Kasumi-1 (cell line): ENCODE measurements at places on chromosomes 7 and 10.

DNA sequence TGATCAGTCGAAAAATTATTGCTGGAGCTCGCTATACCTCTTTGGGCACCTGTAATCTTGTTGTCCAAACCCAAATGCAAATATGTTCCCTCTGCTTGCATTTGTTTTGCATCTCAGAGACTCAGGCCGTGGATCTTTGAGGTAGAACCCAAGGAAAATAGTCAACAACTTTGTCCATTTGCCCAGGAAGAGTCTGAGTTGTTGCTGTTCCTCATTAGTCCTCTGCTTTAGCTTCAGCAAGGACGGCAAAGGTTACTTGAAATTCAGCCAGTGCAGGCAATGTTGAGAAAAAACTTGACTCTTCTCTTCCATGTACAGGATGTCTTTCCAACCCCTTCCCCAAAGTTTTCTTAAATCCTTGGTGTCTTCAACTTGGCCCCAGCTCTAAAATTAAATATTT, 45.8 kb downstream of the PDK4 start:
- DNase-seq: no peak

DNA sequence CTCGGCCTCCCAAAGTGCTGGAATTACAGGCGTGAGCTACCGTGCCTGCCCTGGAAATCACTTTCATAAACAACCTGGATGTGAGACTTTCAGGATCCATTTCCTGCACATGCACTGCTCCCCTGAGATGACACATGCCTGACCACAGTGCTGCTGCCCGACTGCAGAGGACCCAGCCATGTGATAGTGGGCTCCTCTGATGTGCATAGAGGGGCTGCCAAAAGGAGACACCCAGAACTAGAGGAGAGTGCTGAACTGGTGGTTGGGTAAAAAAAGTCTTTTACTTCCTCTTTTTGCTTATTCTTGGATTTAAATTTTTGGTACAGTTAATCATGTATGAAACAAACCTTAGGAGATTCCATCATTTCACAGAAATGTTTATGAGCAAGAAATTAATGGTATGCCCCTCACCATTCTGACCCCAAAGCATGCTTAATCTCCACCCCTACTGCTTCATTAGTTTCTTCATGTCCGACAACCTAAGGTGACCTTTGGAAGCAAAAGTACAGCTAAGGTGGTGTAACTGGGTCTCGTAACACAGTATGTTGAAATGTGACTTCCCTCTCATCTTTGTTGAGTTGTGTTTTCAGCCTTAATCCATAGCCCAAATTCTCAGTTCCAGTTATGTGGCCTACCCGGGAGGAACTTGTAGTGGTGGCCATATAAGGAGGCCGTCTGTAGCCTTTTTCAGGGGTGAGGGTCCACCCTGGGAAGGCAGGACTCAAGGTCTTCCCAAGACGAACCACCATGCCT, 111.1 kb downstream of the RNF216 start:
- DNase-seq: peak; percentile 61

DNA sequence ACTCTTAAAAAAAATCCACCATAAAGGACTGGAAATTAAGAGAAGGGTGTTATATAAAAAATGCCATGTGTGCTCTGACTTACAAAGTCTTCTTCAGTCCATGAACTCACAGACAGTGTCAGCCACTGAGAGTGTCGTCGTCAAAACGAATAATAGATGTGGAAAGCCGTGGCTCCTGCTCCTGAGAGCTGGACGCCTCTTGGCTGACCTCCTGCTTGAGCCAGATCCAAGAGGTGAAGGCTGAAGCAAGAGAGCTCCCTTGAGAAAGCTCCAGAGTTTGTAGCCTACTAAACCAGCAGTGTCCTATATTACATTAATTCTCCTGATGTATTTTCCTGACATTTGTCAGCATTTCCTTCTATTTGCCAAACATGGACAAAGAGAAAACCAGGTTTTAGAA, 234.3 kb upstream of the C7orf33 start:
- no peak for DNase-seq

GRCh38 chr7:47693216-47693615, 111.3 kb upstream of the TNS3 start:
- no peak for DNase-seq
